ENCODE measurements at places on chromosomes 13 and 19.

DNA sequence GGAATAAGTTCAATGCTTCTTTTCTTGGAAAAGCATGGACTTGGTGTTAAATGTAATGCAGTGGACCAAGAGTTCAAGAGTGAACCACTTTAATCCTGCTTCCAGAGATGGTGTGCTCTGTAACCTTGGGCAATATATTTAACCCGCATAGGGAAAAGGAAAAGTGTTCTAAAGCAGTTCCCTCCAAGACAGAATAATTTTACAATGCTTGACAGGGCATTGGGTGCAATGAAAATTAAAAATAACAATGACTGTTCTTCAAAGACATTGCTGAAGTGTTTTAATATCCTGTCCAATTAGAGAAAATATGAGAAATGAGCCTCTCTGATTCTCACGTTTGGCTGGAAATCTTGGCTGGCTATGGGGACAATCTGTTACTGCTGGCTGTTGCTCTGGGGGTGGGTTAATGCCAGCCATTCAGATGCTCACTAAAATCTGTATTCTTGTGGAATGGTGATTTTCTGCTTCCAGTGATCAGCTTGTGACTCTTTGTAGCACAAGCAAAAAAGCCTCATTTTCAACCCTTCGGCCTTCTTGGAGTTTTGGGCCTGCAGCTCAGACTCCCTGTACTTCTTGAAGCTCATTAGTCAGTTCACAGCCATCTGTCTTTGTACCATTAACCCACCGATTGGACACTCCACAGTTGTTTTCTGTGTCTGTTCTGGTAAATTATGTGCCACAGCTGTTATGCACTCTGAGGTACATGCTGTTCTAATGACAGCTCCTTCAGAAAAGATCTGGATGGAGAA is 310.6 kb downstream of the LMO7 start:
- DNase-seq = no peak

- DNase-seq = peak; percentile 34
Measured at GRCh38 chr19:2507109-2507508, 31.2 kb downstream of the GADD45B start.

DNA sequence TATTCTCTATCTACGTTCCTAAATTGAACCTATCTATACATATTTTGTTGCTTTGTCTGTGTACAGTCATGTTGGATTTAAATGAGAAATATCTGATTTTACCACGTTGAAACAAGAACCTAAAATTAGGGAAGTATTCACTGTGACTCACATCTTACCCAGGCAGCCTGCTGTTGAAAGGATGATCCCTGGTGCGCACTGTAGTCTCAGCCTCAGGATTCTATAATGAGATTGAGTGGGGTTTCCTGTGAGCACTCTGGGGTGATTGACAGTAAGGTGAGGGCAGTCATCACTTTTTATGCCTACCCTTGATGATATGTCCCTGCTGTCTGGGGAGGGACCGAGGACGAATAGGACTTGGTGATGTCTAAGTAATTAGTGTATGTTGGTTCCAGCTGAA is 35.4 kb downstream of the PCCA start:
- DNase-seq = no peak

- DNase-seq = no peak
Measured at GRCh38 chr13:58594747-58595600, 963.4 kb downstream of the PCDH17 start.

DNA sequence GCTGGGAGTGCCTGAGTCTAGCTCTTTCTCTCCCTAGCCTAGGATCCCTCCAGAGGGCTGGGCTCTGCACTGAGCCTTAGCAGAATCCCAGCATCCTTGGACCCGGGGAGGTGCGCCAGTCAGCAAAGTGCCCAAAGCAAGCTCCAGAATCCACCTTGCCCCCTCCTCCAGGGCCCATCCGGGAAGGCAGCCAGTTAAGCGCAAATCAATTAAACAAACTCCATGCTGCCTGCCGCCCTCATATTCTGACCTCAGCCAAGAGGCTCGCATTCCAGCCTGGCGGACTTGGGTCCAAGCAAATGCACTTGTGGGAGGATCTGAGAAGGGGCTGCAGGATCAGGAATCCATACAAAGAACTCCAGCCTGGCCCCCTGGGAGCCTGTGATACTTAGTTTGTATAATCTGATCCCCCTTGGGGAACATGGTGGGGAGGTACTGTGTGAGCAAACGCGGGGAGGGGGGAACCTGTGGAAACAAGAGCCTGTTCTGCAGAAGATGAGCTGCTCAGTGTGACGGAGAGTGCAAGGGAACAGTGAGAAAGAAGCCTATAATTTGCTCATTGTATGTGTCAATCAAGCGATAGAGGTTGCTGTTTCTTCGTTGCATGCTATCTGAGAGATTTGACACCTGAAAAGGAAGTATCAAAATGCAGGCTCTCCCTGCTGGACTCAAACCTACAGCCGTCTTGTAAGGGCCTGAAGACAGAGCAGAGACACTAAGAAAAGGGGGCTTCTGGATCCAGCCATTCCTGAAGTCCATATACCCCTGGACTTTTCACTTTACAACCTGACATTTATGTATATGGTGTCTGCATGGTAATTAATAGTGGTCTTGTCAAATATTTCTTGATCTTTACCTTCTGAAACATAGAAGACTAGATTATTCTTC is 29.4 kb downstream of the ZNRF4 start:
- DNase-seq = peak; percentile 59

- no peak for DNase-seq
Measured at GRCh38 chr13:73508841-73509240, 450.0 kb downstream of the KLF5 start.

- no peak for DNase-seq
Measured at GRCh38 chr19:14379294-14380065, 1.8 kb upstream of the ADGRE5 start.

DNA sequence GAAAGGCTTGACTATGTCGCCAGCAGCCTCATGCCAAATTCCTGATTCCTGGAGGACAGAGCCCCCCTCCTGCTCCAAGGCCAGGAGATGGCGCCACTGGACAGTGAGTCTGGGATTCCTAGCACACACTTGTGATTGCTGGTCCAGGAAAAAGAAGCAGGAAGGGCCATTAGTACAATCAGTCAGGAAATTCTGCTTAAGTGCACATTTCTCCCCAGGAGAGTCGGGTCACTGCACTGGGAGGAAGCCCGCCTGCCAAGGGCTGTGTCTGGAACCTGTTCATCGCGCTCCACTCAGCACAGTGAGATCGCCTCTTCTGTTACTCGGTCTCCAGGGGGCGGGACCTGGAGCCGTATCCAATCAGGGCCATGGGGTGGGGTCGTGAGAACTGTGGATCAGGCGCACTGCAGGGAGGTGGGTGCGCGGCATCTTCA is 65.1 kb downstream of the ZNF823 start:
- DNase-seq = peak; percentile 33

- DNase-seq = no peak
Measured at GRCh38 chr13:99322297-99323103, 15.3 kb upstream of the GPR183 start.

DNA sequence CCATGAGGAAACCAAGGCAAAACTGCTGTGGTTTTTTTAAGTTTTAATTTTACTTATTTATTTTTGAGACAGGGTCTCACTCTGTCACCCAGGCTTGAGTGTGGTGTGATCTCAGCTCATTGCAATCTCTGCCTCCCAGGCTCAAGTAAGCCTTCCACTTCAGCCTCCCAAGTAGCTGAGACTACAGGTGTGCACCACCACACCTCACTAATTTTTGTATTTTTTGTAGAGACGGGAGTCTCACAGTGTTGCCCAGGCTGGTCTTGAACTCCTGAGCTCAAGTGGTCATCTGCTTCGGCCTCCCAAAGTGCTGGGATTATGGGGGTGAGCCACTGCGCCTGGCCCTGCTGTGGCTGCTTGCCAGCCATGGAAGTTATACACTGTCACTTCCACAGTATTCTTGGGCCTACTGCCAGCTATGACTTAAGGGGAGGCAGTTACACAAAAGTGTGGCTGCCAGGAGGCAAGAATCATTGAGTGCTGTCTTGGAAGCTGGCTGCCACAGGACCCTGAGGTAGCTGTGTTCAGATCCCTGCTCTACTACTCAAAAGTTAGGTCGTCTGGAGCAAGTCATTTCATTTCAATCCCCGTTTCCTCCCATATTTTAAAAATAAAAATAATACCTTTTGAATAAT is 12.7 kb downstream of the FARP1 start:
- DNase-seq = no peak

DNA sequence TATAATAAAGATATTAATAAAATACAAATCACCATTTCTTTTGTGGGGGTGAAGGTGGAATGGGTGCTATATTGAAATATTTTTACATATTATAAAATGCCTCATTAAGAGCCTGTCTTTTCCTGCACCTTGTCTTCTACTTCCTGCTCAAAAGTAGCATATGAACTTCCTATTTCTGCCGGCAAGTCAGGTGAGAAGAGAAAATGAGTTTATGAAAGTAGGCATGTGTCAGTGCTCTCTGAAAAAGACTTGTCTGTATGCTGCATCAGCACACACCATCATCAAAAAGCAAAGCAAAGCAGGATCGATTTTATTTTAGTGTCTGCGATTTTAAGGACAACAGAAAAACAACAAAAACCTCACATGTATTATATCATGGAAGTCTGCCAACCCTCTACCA is 114.2 kb downstream of the RAP2A start:
- DNase-seq = no peak

- no peak for DNase-seq
Measured at GRCh38 chr13:95056266-95056665, 245.0 kb downstream of the ABCC4 start.

DNA sequence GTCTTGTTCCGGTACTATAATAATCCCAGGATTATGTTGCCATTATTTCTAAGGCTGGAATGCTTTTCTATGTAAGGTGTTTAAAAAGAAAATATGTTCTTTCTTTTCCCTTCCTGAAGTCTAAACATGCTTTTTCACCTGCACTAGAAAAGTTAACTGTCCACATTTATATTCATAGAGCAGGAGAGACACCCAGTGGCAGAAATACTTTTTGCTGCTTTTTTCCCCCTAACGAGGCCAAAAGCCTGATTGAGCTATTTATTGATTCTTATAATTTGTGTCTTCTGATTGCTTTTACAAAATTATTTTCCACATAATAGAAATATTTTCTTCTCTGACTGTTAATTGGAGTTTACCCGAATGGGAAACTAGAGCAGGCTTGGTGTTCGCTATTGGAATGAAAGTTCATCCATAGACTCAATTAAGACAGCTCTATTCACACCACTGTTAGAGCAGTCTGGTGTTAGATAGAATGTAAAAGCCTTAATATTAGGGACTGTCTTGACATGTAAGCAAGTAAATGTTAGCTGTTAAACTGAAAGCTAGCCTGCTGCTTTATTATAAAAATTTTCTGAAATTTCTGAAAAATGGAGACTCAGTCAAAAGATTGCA is 15.8 kb downstream of the GPR180 start:
- no peak for DNase-seq

DNA sequence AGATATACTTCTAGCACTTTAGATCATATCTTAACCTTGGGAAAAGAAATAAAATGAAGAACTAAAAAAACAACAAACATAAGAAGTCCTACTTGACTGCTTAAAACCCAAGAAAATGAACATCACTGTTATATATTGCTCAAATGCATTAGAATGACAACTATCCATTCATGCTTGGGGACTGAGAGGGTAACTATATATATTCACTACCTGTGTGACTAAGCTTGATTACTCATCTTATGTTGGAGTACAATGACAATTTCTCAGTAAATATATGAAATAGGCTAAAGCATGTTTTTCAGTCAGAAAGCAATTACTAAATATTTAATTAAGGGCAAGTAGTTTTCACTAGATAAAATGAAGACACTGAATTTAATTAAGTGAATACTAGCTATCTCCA is 40.1 kb downstream of the ZC3H13 start:
- DNase-seq = no peak

DNA sequence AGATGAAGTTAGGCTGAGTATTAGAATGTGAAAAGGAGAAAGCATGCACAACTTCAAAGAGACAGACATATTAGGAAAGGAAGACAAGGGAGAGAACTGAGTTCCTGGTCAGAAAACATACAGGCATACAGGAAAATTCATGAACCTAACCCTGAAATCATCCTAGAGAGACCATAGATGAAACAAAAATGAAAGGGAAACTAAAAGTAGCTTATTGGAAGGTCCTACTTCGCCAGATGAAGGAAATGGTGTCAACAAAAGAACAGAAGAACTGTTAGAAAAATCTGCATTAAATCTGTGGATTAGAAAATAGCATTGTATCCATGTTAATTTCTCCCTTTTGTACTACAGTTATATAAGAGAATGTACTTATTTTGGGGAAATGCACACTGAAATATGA is 169.0 kb upstream of the UFM1 start:
- DNase-seq = no peak

DNA sequence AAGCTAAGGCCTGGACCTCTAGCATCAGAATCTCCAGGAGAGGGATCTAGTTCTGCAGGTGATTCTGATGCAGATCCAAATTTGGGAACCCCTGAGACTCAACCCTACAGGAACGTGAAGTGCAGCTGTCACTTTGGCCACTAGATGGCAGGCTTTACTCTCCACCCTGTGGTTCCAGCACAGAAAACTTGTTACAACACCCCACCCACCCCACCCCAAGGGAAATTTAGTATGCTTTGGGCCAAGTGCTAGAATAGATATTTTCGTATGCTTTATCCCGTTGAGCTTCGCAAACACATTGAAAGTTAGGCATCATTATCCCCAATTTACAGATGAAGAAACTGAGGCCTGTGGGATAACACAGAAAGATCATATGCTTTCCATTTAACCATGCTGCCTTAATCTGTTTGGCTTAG is 232.0 kb downstream of the B3GLCT start:
- DNase-seq = peak; percentile 37

GRCh38 chr19:38290631-38291147 is 13.4 kb upstream of the C19orf33 start:
- no peak for DNase-seq

- no peak for DNase-seq
Measured at GRCh38 chr19:44303976-44304568, 753 bp downstream of the ZNF235 start.

DNA sequence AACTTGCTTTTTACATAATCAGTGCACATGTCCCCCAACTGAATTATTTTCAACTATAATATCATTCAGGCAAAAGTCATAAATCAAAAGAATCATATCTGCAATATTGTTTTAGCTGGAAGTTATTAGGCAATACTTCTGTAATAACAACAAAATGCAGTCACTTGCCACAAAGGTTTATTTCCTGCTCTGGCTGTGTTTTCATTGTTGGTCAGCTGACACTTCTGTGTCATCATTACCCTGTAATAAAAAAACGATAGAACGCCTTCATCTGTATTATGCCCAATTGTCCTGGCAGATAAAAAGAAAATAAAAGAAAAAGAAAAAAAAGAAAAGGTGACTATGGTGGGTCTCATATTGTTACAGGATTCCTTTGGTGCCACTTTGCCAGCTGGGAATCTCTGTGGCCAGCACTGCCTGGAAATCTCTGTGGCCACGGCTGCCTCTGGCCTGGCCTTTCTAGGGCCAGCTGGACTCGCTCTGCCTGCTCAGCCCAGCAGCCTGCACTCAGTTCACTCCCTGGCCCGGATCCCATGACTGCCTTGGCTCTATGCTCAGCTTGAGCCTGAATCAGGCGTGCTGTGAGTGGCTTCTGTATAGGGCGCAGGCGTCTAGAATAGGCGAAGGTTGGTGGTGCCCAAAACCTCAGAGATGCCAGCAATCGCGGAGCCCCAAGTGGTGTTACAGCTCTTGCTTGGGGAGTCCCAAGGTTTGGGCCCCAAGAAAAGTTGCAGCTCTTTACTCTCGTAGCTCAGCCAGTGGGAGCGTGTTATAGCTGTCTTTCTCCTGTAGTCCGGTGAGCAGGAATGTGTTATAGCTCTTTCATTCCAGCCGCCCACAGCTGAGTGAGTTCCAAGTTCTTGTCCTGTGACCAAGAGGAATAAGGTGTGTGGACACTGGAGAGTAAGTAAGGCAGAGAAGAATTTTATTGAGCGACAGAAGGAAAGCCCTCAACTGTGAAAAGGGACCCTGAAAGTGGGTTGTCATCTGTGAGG is 1227.1 kb downstream of the SLITRK1 start:
- no peak for DNase-seq

- no peak for DNase-seq
Measured at GRCh38 chr19:14400951-14401431, 18.1 kb downstream of the DDX39A start.

Data from progenitor cell of endocrine pancreas (in vitro differentiated cells).